ENCODE measurements at places on chromosomes 12 and 14.

DNA sequence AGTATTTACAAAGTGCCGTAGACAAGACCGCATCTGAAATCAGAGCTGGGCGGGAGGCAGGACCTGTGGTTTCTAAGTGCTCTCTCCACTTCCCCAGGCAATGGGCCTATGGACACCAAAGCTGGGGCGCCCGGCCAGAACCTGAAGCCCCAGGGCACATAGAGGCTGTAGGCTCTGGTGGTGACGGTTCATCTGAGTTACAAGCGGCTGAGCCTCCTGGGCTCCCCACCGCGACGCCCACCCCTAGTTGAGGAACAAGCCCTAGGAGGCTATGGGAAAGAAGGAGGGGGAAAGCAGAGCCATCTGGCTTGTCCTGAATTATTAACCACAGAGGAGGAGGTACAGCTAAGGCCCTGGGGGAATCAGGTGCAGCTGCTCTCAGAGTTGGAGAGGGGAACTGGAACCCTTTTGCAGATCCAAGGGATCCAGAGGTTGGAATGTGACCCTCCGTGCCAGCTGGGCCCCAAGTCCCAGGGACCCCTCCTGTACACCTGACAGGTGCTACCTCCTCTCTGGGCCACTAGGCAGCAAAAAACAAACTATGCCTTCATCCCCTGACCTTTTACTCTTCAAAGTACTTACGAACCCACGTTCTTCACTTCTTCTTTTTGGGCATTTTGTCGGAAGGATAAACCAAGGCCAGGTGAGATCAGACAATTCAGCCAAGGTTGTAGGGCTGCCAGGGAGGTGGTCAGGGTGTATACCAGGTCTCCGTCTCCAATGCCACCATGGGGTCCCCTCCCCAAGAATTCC is 77.2 kb downstream of the ARL6IP4 start:
- DNase-seq = no peak

DNA sequence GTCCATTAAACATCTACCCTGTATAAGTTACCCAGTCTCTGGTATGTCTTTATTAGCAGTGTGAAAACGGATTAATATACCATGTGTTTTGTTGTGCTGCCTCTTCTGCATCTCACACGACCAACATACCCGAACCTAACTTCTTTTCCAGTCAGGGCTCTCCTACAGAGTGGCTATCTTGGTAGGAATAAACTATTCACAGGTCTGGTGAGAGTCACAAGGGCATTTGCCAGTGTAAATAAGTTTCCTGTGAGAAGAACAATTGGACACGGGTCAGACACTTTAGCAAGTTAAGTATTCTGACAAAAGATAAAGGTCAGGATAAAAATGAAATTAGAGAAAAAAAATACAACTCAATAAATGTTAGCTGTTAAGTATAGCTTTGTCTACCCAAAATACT is 60.9 kb downstream of the MYF5 start:
- no peak for DNase-seq

DNA sequence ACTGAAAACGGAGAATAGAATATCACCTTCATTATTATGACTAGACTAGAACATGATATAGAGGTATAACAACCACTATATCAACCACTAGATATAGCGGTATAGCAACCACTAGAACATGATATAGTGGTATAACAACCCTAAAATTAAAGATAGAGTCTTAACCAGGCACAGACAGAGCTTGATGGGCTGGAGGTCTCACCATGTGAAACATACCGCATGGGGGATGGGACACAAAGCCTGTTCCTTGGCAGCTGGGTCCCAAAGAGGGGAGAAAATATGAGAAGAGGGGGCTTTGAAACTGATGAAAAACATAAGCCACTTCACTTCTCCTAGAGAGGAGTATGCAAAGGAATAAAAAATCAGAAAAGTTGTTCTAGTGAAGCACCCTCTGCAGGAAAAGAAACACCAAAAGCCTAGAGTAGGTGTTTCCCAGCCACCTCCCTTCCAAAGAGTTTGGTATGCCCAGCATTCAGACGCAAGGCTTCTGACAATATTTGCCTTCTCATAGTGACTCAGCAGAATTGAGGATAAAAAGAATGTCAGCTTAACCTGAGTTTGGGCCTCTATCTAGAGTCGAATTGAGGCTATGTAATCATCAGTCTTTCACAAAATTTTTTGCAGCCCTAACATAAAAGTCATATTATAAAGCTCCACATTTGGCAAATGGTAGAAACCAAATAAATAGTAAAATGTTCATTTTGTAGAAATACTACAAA is 316.4 kb downstream of the NOVA1 start:
- DNase-seq = no peak

DNA sequence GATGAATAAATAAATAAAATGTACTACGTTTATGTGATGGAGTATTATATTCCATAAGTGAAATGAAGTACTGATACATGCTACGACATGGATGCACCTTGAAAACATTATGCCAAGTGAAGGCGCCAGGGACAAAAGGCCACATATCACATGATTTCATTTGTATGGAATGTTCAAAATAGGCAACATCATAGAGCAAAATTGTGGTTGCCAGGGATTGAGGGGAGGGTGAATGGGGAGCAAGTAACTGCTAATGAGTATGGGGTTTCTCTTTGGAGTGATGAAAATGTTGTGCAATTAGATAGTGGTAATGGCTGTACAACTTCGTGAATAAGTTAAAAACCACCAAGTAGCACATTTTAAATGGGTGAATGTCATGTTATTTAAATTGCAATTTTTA is 132.8 kb downstream of the SLC38A4 start:
- no peak for DNase-seq

All from activated naive CD4-positive, alpha-beta T cell (primary cell).